Thyroid gland (tissue), 4 donors: ENCODE measurements at places on chromosomes 3 and 15. TPM values are rescaled to one million over a fixed set of nuclear protein-coding genes. Genes with fewer than 3 reads are reported as not detected.

- H3K4me1 ChIP-seq, result no peaks in the 10 kb centered on the region
- no peak overlapping the region for H3K27ac ChIP-seq
- H3K27me3 ChIP-seq, result no peaks in the 10 kb centered on the region
- DNase-seq, result no peak
- no peak overlapping the region for H3K4me3 ChIP-seq
- H3K36me3 ChIP-seq, result no peaks in the 10 kb centered on the region
These were observed 176.3 kb downstream of the ATP10A start for GRCh38 chr15:25686780-25687179.

The FES gene
- total RNA-seq, result 44.5 TPM

The HYAL1 gene
- 11.0 TPM for total RNA-seq

The SLC6A11 gene
- not detected for total RNA-seq

The CHRM5 gene
- not detected for total RNA-seq

The PLIN1 gene
- total RNA-seq, result 6.3 TPM

The OXTR gene
- total RNA-seq, result 0.56 TPM

DNA sequence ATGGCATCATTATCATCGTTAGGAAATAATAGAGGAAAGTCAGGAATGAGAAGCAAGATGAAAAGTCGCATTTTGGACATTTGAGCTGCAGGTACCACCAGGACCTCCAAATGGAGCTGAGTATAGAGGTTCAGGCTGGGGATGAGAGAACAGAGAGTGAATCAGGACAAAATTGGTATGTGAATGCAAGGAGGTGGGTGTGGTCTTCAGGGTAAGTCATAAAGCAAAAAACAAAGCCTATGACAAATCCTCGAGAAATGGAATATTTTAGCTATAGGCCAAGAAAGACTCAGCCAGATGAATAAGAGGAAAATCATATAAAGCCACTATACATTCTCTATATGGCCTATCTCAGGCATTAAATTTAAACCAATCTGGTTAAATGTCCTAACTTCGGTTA, 841.3 kb downstream of the ROBO1 start:
- no peaks in the 10 kb centered on the region for H3K27me3 ChIP-seq
- no peak overlapping the region for H3K4me3 ChIP-seq
- no peak overlapping the region for H3K27ac ChIP-seq
- no peaks in the 10 kb centered on the region for H3K36me3 ChIP-seq
- no peaks in the 10 kb centered on the region for H3K4me1 ChIP-seq

The SEMA7A gene
- total RNA-seq, result 0.29 TPM

The GUCA1C gene
- total RNA-seq, result not detected

GRCh38 chr3:56144805-56145204, 323.5 kb downstream of the ERC2 start:
- no peaks in the 10 kb centered on the region for H3K36me3 ChIP-seq
- H3K27me3 ChIP-seq, result no peaks in the 10 kb centered on the region
- H3K27ac ChIP-seq, result no peak overlapping the region
- no peaks in the 10 kb centered on the region for H3K4me1 ChIP-seq
- H3K4me3 ChIP-seq, result no peak overlapping the region

- H3K4me3 ChIP-seq, result peak overlapping the region; percentile 89
- no peak for DNase-seq
These were observed 841 bp downstream of the EIF3J start for GRCh38 chr15:44537735-44538240.

DNA sequence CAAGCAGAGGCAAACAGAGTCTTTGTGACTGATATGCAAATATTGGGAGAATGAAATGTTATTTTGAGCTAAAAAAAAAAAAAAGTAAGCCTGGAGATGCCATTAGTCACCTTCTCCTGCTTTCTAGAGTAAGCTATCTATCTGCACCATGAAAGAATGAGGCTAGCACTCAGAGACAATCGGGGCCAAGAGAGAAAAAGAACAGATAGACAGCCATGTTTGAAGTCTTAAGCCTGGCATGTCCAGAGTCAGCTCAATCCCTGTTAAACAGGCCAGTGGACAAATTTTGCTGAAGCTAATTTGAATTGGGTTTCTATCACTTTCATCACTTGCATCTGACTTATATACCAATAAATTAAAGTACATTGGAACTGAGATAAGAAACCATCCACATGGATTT, 204.4 kb downstream of the SLC9A9 start:
- no peaks in the 10 kb centered on the region for H3K36me3 ChIP-seq
- H3K27me3 ChIP-seq, result no peaks in the 10 kb centered on the region
- no peaks in the 10 kb centered on the region for H3K4me1 ChIP-seq
- no peak for DNase-seq
- H3K4me3 ChIP-seq, result no peak overlapping the region

DNA sequence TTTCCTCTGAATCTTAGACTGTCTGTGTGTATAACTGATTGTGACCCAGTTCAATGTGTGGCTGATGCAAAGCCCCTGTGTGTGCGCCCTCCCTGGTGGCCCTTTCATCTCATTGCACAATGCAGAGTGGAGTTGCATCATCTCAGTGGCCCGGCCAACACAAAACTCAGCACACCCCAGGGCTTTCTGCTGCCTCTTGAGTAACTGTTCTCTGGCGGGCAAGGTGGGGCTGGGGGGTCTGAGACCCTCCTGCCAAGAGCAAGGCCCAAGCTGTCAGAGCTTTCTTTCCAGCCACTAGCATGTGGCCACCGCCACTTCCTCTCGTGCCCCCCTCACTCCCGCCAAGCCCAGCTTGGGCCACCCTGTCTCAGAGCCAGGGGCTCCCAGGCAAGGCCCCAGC, 80.7 kb upstream of the ALDH1L1 start:
- no peak overlapping the region for H3K4me3 ChIP-seq
- H3K4me1 ChIP-seq, result no peaks in the 10 kb centered on the region
- H3K36me3 ChIP-seq, result no peaks in the 10 kb centered on the region
- no peaks in the 10 kb centered on the region for H3K27me3 ChIP-seq

DNA sequence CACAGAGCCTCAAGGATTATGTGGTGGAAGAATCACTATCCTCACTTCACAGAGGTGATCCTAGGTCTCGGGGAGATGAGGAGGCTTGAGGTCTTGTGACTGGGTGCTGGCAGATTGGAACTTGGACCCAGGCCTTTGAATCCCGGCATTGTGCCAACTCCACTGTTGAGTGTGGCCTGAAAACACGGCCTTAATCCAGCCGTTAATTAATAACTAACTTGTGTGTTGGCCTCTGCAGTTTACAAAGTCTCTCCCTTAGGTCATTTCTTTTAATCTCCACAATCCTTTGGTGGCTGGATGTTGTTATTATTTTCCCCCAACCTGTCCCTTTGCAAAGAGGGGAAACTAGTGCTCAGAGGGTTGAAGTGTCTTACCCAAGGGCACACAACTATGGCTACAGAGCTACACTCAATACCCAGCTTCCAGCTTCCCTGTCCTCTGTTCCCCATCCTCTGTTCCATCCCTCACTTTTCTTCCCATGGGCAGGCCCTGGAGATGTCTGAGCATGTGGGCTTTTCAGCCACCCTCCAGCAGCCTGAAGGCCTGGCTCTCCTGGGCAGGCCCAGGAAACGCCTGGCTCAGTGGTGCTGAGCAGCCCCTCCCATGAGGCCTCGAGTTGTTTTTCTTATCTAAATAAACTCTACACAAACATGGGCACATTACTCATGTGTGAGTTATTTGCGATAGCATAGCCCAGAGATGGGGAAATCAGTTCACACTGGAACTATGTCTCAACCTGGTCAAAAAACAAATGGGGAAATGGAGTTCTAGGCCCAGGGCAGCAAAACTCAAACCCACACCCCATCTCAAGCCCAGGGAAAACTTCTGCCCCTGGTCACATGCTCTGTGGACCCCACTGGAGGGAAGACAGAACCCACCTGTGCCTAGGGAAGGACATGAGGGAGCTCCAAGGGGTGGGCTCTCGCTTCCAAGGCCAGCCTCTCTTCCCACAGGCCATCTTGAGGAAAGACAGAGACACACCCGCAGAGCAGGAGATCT, 16.8 kb upstream of the SMAD3 start:
- H3K36me3 ChIP-seq, result no peaks in the 10 kb centered on the region
- no peaks in the 10 kb centered on the region for H3K27me3 ChIP-seq
- DNase-seq, result peak; percentile 91
- peak overlapping the region; percentile 98 for H3K27ac ChIP-seq

The ANKUB1 gene
- total RNA-seq, result not detected

- no peak overlapping the region for H3K4me3 ChIP-seq
- no peaks in the 10 kb centered on the region for H3K36me3 ChIP-seq
- H3K4me1 ChIP-seq, result peaks cover 52% of the 10 kb centered on the region
These were observed 3.0 kb downstream of the DUOXA1 start for GRCh38 chr15:45126535-45127158.

GRCh38 chr3:101638261-101638745, 38.6 kb downstream of the ZBTB11 start:
- no peak for DNase-seq
- H3K27me3 ChIP-seq, result no peaks in the 10 kb centered on the region
- H3K4me3 ChIP-seq, result no peak overlapping the region

DNA sequence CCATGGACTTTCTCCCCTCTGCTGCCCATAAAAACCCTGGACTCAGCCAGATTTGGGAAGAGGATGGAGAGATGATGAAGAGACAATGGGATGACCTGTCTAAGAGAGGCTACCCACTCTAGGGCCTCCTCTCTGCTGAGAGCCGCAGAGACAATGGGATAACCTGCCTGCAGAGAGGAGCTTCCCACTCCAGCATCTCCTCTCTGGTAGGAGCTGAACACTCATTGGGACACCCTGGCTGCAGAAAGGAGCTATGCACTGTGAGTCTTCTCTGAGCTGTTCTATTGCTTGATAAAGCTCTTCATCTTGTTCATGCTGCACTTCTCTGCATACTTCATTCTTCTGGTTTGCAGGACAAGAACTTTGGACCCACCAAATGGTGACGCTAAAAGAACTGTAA, 4.5 kb upstream of the XCR1 start:
- H3K36me3 ChIP-seq, result no peaks in the 10 kb centered on the region
- H3K27me3 ChIP-seq, result no peaks in the 10 kb centered on the region
- no peak overlapping the region for H3K4me3 ChIP-seq
- no peak overlapping the region for H3K27ac ChIP-seq
- no peak for DNase-seq

The CCNB2 gene
- total RNA-seq, result 1.9 TPM

The KNG1 gene
- total RNA-seq, result not detected

GRCh38 chr3:157089455-157090221, 70.3 kb downstream of the CCNL1 start:
- peak overlapping the region; percentile 100 for H3K27ac ChIP-seq
- DNase-seq, result peak; percentile 73
- no peak overlapping the region for H3K4me3 ChIP-seq
- H3K36me3 ChIP-seq, result no peaks in the 10 kb centered on the region
- H3K27me3 ChIP-seq, result no peaks in the 10 kb centered on the region
- peaks cover 53% of the 10 kb centered on the region for H3K4me1 ChIP-seq

DNA sequence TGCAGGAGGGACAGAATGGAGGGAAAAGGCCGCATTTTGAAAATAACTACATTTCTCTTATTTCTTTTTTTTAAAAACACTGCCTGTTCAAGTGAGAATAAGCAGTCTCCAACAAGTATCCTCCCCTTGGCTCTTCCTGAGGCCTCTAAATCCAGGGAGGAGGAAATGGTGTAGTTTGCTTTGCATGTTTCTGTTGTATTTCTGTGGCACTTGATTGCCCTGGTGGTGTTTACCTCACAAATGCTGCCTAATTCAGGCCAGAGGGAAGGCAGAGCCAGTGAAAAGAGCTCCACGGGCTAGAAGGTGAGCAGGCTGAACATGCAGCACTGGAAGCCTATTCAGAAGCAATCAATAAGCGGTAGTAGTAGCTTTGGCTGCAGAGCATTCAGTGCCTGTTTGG, 149.3 kb upstream of the ATP11B start:
- DNase-seq, result no peak
- no peak overlapping the region for H3K4me3 ChIP-seq
- no peak overlapping the region for H3K27ac ChIP-seq
- no peaks in the 10 kb centered on the region for H3K4me1 ChIP-seq
- no peaks in the 10 kb centered on the region for H3K36me3 ChIP-seq
- H3K27me3 ChIP-seq, result no peaks in the 10 kb centered on the region

The GOLGA8R gene
- total RNA-seq, result 22.2 TPM

DNA sequence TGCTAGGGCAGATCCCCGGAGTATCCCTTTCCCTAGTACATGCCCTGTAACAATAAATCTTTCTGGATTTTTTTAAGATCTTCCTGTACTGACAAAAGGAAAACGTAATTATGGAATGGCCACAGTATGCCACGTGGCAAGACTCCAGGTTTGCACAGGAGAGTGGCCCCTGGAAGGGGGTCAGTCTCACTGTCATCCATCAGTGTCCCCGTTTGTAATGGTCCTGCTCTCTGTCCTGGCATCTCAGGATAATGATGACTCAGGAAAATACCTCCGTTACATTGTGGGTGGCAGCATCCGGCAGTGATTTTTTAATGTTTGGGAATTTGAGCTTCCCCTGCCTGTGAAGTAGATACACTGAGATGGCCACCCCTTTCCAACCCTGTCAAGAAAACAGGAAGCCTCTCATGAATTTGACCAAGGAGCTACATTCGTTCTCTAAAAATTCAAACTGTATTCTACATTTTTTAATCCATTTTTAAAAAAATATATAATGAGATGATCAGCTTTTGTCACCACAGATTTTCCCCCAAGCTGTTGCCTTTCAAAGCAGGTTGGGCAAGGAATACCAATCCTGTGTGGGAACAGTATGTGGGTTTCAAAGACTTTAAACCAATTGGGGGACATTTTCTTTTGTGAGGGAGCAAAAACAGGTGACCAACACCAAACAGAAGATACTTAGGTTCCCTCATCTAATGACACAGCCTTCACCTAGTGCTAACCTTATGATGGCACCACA, 110.4 kb downstream of the C3orf70 start:
- no peak overlapping the region for H3K4me3 ChIP-seq
- H3K27ac ChIP-seq, result no peak overlapping the region
- no peaks in the 10 kb centered on the region for H3K36me3 ChIP-seq
- H3K4me1 ChIP-seq, result peaks cover 8% of the 10 kb centered on the region
- DNase-seq, result no peak
- H3K27me3 ChIP-seq, result no peaks in the 10 kb centered on the region

The RASSF1 gene
- total RNA-seq, result 22.6 TPM

The DCUN1D1 gene
- total RNA-seq, result 33.6 TPM

DNA sequence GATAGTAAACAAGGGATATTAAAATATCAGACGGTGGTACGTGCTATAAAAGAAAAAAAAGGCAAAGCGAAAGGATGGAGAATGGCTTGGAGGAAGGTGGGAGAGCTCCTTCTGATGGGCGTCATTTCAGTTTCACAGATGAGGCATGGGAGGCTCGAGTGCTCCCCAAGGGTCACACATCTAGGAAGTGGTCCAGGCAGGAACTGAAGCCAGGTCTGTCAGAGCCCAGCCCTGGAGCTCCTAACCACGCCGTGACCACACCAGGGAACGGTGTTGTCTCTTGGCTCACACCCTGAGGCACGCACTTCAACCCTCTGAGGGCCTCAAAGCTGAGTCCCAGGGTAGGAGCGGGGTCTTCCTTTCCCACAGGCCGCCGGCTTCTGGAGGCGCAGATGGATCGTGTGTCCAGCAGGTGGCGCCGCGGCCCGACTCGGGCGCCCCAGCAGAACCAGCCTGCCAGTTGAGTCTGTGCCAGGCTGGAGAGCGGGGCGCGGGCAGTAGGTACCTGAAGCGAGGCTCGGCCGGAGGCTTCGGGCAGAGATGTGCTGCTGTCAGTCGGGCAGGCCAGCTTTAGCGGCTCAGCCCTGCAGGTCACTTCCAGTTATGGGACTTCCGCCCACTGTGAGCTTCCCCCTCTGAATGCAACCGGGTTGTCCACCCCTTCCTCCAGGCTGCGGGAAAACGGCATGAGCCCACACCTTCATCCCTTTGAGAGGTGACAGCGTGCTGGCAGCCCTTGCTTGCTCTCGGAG, 68.1 kb downstream of the SLC6A1 start:
- H3K27me3 ChIP-seq, result no peaks in the 10 kb centered on the region
- H3K4me1 ChIP-seq, result no peaks in the 10 kb centered on the region
- H3K27ac ChIP-seq, result no peak overlapping the region
- H3K4me3 ChIP-seq, result no peak overlapping the region
- no peaks in the 10 kb centered on the region for H3K36me3 ChIP-seq
- peak; percentile 69 for DNase-seq

GRCh38 chr3:152193673-152194267, 75.0 kb upstream of the MBNL1 start:
- no peaks in the 10 kb centered on the region for H3K36me3 ChIP-seq
- no peak for DNase-seq
- no peaks in the 10 kb centered on the region for H3K4me1 ChIP-seq
